HCEC 1CT (cell line): ENCODE measurements at places on chromosomes 11 and 22.

GRCh38 chr11:102399189-102399588, 52.2 kb downstream of the BIRC2 start:
- no peak for DNase-seq

GRCh38 chr11:16928044-16928443, 86.2 kb downstream of the PLEKHA7 start:
- DNase-seq, result no peak

GRCh38 chr22:40491990-40492631, 121.7 kb downstream of the SGSM3 start:
- DNase-seq, result no peak

DNA sequence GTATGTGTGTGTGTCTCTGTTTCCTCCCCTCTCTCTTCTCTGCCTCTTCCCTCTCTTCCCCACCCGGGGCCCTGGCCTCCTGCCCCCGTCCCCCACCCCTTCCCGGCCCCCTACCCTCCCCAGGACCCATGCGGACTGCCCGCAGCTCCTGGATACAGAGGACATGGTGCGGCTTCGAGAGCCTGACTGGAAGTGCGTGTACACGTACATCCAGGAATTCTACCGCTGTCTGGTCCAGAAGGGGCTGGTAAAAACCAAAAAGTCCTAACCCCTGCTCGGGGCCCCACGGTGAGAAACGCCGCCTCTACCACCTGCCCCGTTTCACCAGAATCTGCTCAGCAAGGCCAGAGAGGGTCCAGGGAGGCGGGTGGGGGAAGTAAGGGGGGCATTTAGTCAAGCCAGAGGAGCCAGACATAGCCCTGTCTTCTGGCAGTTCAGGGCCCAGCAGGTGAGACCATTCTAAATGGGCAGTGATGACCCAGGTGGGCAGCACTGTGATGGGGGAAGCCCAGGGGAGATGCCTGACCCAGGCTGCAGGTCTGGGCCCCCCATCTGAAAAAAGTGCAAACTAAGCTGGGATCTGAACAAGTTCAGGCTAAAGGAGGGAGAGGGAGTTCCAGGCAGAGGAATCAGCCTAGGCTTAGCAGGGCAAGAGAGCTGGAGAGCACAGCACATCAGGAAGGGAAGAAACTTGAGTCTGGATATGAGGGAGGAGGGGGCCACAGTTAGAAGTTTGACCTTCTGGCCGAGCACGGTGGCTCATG, 6.4 kb downstream of the SELENOM start:
- DNase-seq, result no peak

DNA sequence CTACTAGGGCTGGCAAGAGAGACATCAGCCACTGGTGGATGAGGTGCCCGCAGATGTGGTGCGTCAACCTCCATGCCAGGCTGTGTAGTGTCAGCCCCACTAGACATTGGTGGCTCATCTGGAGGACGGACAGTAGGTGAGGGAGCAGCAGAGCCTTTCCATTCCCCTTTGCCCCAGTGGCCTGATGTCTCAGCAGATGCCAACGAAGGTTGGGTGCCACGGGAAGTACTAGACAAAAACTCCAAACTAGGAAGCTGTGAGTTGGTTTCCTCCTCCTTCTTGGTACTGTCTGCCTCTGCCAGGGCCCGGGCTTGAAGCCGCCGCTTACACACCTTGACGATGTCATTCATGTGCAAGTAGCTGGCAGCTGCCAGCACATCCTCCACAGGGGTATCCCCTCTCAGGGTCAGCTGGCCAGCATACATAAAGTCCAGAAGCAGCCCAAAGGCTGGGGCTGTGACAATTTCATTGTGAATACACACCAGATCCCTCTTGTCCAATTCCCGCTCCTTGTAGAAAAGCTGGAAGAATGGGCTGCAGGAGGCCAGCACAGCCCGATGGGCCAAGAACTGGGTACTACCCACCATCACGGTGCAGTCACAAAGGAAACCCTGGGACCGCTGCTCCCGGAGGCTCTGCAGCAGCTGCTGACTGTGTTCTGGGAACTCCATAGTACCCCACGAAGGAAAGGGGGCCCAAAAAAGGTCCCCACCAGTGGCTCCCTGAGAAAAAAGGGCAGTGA, 795 bp downstream of the ZBTB3 start:
- DNase-seq, result no peak
